ENCODE measurements at places on chromosomes 12 and 14.

GRCh38 chr14:49637534-49638078, 2.6 kb upstream of the DNAAF2 start:
- no peak for DNase-seq

- peak; percentile 31 for DNase-seq
These were observed 124.9 kb downstream of the ATP23 start for GRCh38 chr12:58066296-58066695.

DNA sequence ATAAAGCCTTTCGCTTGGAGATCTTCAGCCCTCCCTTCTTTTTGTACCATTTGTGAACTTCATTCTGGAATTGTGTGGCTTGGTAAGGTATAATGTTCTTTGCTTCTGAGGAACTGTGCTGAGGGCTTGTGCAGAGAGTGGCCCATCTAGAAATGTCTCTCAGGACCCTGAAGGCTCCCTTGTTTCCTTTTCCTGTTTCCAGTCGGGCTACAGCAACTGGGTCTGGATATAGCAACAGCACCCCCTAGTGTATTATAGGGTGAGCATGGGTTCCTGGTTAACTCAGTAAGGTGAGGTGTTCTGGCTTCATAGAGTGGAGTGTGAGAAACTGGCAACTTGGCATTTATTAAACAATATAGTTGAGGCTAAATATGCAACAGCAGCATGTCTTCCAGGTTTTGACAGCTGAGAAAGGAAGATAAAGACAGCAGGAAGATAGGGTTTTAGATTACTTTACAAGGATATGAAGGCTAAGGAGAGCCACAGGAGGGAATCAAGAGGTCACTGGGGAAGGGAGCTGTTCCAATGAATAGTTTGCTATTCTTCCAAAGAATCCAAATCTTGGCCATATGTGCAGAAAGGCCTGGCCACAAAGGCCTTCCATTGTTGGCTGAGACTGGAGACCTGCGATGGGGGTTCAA, 49.1 kb upstream of the RNU6-8 start:
- DNase-seq, result peak; percentile 81

GRCh38 chr12:49824895-49825294, 3.3 kb downstream of the NCKAP5L start:
- DNase-seq, result peak; percentile 49

GRCh38 chr12:132588821-132589669, 21.3 kb downstream of the LRCOL1 start:
- DNase-seq, result no peak

DNA sequence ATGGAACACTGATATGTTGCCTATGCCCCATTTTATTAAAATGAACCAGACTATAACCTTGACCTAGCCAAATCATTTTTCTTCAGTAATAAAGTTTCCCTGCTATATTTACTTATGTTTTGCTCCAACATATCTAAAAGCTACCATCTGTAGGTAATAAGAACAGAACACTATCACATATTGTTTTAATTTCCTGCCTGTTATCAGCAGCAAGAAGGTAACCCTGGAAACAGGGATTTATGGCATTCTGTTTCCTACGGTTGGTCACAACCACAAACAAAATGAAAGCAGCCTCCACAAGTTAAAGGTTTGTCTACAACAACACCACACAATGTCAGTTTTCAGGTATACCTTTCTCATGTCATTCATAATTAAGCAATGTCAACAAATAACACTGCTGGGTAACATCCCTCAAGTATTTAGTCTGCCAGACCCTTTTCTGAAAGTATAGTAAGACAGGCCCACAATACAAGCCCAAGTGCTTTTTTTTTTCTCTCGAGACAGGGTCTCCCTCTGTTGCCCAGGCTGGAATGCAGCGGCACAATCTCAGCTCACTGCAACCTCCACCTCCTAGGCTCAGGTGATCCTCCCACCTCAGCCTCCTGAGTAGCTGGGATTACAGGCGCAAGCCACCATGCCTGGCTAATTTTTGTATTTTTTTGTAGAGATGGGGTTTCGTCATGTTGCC, 25.5 kb downstream of the GCH1 start:
- DNase-seq, result peak; percentile 29

GRCh38 chr12:73612551-73612950, 925.1 kb upstream of the ATXN7L3B start:
- DNase-seq, result no peak

GRCh38 chr12:19431407-19432308, 7.6 kb upstream of the AEBP2 start:
- peak; percentile 90 for DNase-seq

DNA sequence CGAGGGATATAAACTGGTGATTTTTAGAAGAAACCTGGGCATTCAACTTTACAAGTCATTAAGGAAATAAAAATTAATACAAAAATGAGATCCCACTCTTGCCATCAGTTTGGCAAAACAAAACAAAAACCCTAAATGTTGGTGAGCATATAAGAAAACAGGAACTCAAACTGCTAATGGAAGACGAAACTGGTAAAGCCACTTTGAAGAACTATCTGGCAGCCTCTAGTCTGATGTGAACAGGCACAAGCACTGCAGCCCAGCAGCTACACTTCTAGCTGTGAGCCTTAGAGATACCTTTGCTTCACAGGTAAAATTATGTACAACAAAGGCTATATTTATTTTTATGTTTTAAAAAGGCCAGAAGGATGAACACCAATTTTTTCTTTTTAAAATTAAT, 459.6 kb downstream of the ZFP36L1 start:
- no peak for DNase-seq

GRCh38 chr12:19338405-19338804, 100.9 kb upstream of the AEBP2 start:
- DNase-seq, result no peak

GRCh38 chr14:49991491-49991890, 98.6 kb downstream of the ARF6 start:
- no peak for DNase-seq

GRCh38 chr12:68349921-68350606, 17.9 kb upstream of the MDM1 start:
- no peak for DNase-seq

DNA sequence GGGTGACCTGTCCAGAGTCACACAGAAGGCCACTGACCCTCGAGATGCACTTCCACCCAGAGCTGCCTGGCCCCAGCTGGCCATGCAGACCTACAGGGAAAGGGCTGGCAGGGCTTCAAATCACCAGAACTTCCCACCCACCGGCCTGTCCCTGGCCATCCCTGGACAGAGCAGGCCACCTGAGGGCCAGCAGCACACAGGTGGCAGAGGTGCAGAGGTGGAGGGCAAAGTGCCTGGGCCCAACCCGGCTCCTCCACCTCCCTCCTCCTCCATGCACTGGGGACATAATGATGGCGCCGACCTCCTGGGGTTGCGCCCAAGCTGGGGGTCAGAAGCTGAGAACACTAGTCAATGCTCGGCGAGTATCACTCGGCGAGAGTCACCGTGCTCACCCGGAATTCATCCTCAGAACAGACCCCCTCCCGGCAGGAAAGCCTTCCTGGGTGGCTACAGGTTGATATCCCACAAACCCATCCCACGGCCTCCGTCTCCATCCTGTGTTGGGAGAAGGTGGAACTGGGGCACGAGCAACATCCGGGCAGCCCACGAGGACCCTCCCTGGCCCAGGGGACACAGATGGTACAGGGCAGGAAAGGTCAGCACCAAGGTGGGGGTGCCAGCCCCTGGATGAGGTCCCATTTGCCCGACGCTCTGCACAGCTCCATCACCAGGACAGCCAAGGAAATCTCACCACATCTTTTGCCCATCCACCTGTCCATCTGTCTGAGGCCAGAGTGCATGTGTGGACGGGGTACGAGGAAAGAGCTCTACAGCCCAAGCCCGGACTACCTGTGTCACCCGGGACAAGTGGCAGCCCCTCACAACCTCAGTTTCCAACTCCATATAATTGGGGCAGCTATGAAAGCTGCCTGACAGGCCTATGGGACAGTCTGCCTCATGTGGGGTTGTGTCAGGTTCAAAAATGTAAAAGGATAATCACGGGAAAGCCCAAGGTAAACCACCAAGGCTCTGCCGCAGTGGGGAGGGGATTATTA, 10.8 kb downstream of the BEGAIN start:
- DNase-seq, result no peak

GRCh38 chr12:27866373-27867101, 86.5 kb upstream of the MANSC4 start:
- peak; percentile 50 for DNase-seq

DNA sequence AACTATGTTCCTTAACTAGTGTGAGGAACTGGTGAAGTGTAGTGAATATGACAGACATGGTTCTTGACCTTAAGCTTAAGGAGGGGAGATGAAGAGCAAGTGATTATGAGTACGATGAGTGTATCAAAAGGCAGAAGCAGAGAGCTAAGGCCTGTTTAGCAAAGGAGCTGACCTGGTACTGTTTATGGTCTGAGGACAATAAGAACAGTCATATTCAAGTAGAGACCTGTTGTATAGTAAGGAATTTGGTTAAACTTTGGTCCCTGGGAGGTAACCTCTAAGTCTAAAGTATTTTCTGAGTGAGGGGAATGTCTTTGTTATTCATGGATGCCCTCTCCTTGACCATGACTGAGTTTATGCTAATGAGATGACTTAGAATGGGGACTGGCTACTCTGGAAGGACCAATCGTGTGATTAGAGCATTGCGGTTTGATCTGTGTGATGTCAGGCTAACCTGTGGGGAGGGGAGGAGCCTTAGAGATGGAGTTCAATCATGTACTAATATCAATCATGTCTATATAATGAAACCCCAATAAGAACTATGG, 389.3 kb downstream of the BMP4 start:
- no peak for DNase-seq

DNA sequence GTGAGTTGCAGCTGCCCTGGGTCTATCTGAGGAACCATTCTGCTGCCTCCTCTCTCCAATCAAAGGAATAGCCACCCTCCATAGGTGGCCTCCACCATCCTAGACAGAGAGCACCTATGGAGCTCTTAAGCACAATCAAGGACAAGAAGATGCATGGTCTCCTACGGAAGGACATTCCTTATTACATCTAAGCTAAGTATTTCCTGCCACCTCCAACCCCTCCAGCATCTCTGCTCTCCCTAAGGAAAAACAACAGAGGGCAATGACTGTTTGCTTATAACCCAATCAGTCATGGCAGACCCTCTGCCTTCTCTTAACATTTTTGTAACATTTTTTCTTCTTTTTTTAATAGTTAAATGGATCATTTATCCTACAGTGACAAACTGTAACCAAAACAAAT, 14.8 kb upstream of the OR6J1 start:
- DNase-seq, result no peak

- no peak for DNase-seq
These were observed 35.8 kb downstream of the SOCS2 start for GRCh38 chr12:93608313-93608712.

DNA sequence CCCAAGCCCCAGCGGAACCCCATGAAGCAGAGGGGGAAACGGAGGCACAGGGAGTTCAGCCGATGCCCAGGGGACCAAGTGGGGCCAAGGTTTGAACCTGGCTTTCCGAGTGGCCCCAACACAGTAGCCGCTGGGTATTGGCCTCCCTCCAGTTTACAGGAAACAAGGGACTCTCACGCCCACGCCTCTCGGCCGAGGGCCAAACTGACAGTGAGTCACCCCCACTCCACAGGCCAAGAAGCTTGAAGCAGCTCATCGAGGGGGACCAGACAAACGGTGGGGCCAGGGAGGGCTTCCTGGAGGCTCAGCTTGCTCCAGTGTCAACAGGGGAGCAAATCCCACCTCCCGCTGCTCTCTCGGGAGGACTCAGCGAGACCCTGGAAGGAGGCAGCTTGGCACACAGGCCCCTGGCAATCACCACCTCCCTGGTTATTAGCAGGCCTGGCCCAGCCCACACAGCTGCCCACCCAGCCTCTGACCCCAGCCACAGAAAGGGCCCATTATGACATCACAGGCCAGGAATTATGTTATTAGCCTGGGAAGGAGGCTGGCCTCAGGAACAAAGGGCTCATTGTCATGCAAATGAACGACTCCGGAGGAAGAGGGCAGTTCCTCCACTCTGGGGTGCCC, 54.6 kb downstream of the NCOR2 start:
- DNase-seq, result peak; percentile 95

GRCh38 chr12:29505122-29505521, 7.6 kb upstream of the OVCH1 start:
- DNase-seq, result no peak

DNA sequence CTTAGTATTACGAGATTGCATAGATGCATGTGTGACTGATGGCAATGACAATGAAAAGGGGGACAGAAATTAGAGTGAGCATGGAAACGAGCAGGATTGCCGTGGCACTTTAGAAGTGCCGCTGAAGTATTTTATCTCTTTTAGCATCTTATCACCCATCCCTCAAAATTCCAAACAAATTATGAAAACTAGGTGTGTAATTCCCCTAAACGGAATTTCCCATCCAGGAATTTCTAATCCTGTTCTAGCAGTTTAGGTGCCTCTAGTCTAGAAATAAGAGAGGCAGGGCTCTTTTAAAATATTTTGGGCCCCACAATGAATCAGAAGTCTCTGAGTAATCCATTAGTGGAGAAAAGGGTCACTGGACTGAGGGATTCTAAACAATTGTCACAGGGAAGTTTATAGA, 947 bp downstream of the TMEM52B start:
- DNase-seq, result no peak

- no peak for DNase-seq
These were observed 1.1 kb downstream of the CLECL1 start for GRCh38 chr12:9731797-9732196.

GRCh38 chr14:71204231-71204630, 297.0 kb downstream of the PCNX1 start:
- no peak for DNase-seq

- DNase-seq, result no peak
These were observed 377.8 kb downstream of the KCNH5 start for GRCh38 chr14:62667421-62667914.

GRCh38 chr14:103899833-103900232, 28.4 kb upstream of the TDRD9 start:
- no peak for DNase-seq

DNA sequence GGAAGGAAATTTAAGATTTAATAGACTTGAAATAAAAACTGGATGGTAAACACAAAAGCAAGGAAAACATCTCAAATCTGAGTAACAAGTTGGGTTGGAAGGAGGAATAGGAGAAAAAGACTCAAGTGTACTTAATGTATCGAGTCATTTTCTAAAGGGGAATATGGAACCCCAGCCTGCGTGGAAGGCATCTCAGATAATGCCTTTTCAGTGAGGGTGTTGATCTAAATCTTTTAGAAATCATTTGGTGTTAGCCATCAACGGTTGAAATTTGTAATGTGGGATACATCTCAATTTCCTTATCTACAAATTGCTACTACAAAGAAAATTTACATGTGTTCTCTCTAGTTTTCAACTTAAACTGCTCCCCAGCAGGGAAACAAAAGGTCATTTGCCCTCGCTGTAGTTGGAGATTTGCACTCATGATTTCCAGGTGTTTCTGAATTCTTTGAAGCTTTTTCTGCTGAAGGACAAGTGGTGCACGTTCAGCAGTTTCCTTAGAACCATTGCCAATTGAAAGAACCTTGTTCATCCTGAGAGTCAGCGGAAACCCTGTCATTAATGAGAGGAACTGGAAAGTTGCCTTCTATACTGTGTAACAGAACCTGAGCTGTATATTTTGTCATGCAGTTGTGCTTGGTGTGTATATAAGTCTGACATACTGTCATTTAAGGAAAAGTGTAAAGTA, 2.2 kb downstream of the PCBP2 start:
- no peak for DNase-seq

- DNase-seq, result no peak
These were observed 129.9 kb upstream of the PRMT8 start for GRCh38 chr12:3361146-3361545.

All from fibroblast of upper back skin (primary cell).